ENCODE measurements at places on chromosomes 11 and 22.

DNA sequence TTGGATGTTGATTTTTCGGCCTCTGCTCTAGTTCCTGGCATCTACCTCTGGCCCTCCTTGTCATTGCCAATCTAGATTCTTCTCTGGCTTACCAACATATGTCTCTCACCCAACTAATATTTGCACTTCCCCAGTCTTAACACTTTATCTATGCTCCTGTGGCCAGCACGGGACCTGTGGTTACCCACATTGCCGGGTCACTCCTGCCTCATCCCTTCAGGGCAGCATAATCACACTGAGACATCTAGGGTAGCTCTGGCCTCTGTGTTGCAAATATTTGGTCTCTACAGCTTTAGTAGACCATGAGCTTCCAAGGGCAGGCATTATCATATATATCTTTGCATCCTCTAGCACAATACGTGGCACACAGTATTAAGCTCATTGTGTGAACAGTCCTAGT is 182.0 kb upstream of the ARHGAP20 start:
- no peak for DNase-seq

GRCh38 chr11:48062649-48063048 is 82.3 kb downstream of the PTPRJ start:
- no peak for DNase-seq

DNA sequence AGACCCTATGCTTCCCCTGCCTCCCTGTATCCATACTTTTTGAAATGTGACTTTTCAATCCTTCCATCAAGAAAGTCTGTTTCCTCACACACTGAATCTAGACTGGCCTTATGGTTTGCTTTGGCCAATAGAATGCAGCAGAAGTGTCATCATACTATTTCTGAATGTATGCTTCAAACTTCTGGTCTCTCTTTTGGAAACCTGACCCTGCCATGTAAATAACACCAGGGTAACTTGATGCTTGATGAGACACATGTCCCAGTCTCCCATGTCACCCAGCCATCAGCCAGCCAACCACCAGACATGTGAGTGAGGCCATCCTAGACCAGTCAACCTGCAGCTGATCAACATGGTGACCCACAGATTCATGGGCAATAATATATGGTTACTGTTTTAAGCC is 29.7 kb upstream of the CAVIN3 start:
- DNase-seq = no peak

DNA sequence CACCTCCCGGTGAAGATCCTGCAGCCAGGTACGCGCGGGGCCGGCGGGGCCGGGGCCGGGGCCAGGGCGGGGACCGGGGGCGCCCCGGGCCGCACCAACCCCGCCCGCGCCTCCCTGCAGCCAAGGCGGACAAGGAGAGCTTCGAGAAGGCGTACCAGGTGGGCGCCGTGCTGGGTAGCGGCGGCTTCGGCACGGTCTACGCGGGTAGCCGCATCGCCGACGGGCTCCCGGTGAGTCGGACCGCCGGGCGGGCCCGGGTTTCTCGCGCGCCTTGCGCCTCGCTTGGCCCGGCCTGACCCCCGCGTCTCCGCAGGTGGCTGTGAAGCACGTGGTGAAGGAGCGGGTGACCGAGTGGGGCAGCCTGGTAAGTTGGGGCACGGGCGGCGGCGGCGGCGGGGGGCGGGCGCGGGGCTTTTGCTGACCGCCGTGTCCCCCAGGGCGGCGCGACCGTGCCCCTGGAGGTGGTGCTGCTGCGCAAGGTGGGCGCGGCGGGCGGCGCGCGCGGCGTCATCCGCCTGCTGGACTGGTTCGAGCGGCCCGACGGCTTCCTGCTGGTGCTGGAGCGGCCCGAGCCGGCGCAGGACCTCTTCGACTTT is 531 bp downstream of the PIM3 start:
- DNase-seq = peak; percentile 44

DNA sequence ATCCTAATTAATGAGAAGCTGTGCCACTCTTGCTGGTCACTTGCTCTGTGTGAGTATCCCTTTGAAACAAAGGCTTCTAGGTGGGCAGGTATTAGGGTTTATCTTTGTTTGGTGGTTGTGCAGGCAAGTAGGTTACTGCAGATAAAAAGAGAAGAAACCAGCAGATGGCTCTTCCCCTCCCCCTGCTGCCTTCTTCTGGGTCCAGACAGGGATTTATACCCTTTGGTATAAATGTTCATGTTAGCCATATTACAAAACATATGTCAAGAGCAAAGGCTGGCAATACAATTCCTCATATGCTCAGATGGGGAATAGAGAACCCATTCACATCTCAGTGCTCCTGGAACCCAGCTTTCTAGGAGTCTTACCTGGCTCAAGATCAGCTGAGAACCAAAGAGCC is 109.9 kb downstream of the NAV2 start:
- no peak for DNase-seq

GRCh38 chr22:23789121-23789520 is 2.4 kb downstream of the SMARCB1 start:
- no peak for DNase-seq

DNA sequence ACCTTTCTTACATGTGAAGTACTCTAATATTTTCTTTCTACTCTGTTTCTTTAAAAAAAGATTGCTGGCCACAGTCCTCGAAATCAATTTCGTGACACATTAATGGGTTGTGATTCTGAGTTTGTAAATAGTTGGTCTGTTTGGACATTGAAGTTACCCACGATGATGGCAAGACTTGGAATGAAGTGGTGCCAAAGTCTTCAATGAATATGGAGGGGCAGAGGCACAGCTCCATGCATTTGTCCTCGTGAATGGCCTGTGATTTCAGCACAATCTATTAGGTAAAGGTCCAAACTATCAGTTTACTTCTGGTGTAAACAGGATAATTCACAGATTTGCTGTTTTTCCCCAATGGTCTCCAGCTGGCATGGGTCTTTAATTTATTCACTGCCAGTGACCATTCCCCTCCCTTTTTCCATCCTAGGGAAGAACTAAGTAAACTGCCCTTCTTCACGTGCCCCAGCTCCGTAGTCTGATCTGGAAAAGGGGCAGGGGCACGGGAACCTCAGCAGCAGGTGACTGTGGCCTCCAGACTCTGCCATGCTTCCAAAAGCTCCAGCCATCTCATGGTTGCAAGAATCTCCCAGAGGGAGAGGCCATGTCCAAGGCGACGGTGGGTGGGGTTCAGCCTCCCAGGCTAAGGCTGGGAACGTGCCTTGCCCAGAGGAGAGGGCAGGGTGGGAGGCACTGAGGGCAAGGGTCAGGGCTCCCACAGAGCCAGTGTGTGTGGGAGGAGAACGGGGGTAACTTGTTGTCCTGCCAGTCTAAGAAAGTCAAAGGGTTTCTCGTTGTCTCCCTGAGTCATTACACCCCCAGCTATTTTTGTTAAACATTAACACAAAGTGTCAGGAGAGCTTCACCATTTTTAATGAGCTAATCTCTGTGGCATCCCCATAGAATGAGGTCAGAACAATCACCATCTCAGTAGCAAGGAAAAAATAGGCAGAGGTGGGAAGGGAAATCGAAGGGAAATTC is 16.9 kb upstream of the PEX26 start:
- DNase-seq = peak; percentile 49

- no peak for DNase-seq
Measured at GRCh38 chr11:116865696-116866095, 28.3 kb upstream of the APOA1 start.

DNA sequence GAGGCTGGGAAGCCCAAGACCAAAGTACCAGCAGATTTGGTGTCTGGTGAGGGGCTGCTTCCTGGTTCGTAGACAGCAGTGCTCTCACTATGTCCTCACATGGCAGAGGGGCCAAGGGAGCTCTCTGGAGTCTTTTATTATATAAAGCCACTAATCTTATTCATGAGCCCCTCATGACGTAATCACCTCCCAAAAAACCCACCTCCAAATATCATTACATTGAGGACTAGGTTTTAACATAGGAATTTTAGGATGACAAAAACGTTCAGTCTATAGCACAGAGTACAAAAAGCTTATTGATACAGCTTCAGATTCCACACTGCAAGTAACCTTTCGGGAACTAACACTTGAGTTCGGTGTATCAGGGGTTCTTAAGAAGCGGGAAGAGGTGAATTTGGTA is 4.1 kb upstream of the MS4A18 start:
- no peak for DNase-seq

GRCh38 chr11:66835768-66836405 is 7.4 kb upstream of the RCE1 start:
- no peak for DNase-seq

DNA sequence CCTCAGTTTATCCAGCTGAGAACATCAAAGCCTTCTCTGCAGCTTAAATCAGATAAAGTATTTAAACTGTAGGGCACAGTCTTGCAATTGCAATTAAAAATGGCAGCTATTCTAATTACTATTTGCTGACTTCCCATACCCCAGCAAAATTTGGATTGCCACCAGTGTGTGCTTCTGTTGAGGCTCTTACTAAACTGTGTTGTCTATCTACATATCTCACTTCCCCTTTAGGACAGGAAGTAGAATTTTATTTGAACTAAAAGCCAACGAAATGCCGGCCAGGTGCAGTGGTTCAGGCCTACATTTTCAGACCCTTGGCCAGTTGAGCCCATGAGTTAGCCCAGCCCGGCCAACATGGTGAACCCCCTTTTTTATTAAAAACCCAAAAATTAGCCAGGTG is 7.1 kb downstream of the SAA4 start:
- no peak for DNase-seq

DNA sequence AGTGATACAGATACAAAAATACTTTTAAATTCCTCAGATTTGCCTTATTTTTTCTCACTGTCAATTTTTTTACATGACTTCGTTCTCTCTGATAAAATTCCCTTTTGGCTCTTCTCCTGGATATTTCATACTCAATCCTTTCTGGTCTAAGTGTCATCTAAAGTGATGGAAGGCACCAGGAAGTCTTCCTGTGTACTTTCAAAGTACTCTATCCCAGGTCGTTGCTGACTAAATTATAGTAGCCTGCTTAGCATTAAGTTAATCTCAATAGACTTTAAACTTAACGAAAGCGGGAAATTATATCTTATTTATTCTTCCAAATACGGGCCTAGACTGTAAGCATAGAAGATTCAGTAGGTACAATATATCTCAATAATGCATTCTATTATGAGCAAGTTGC is 67.8 kb downstream of the CASP12 start:
- no peak for DNase-seq

DNA sequence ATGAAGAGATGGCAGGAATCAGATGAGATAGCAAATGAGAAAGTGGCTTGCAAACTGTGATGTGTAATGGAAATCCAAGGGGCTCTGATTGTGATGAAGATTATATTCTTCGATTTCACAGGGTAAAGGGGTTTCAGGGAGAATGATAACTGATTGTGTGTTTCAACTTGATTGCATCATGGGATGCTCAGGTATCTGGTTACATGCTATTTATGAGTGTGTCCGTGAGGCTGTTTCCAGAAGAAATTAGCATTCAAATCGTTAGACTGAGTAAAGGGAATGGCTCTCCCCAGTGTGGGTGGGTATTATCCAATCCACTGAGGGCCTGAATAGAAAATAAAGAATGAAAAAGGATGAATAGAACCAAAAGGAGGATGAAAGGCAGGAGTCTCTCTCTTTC is 278.7 kb upstream of the LARGE1 start:
- no peak for DNase-seq

DNA sequence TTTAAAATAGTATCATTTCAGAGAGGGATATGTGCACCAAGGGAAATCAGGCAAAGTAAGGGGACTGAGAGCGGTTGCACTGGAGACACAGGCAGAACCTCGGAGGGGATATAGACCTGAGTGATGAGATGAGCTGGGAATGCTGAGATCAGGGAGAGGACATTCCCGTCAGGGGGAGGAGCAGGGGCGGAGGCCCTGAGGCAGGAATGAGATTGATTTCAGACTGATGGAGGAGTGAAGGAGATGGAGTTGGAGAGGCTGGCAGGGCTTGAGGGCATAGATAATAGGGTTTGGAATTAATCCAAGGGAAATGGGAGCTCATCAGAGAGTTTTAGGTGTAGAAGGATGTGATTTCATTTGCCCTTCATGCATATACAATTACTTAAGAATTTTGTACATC is 13.2 kb downstream of the CD6 start:
- DNase-seq = no peak

DNA sequence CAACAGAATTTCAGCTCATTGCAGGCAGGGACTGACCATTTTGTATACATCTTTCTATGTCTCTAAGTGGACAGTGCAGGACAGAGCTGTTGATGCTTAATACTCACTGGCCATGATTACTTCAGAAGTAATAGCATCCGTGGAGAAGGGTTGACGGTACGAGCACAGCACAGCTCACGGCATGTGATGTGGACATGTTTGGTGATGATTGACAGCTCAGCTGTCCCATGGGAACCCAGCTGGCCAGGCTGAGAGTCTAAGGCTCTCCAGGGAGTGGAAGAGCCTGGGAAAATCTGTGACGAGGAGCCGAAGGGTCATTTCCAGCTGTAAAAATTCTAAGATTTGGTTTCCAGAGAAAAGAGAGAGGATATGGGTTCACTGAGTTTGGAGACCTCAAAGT is 198.2 kb downstream of the SNX19 start:
- no peak for DNase-seq

DNA sequence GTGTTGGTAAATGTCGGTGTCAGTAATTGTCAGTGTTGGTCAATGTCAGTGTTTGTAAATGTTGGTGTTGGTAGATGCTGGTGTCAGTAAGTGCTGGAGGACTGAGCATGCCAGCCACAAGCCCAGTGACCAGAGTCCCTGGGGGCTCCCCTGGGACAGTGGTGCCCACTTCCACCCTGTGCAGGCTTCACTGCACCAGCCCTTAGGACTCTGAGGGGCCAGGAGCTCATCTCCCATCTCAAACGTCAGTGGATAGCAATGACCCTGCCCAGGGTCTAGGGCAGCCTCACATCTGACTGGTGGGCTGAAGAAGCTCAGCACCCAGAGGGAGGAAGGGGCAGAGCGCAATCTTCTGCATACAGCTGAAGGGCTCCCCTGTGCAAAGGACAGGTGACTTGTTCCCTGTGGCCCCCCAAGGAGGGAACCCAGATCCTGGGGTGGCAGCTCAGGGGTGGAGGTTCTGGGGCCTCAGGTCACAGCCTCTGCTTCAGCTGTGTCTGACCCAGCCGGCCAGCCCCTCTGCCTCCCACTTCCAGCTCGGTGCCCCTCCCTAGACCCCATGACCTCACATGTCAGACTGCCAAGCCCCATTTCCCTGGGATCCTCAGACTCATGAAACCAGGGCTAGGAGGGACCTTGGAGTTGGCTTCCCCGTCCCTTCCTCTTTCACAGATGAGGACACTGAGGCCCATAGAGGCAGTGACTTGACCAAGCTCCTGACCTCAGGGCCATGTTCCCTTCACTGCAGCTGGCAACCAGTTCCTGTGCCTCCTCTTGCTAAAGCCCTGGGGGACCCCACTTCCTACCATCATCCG is 138.4 kb downstream of the CRYBB2 start:
- no peak for DNase-seq

Measured in MG63 (cell line).